ENCODE measurements at places on chromosomes 6 and 20.

DNA sequence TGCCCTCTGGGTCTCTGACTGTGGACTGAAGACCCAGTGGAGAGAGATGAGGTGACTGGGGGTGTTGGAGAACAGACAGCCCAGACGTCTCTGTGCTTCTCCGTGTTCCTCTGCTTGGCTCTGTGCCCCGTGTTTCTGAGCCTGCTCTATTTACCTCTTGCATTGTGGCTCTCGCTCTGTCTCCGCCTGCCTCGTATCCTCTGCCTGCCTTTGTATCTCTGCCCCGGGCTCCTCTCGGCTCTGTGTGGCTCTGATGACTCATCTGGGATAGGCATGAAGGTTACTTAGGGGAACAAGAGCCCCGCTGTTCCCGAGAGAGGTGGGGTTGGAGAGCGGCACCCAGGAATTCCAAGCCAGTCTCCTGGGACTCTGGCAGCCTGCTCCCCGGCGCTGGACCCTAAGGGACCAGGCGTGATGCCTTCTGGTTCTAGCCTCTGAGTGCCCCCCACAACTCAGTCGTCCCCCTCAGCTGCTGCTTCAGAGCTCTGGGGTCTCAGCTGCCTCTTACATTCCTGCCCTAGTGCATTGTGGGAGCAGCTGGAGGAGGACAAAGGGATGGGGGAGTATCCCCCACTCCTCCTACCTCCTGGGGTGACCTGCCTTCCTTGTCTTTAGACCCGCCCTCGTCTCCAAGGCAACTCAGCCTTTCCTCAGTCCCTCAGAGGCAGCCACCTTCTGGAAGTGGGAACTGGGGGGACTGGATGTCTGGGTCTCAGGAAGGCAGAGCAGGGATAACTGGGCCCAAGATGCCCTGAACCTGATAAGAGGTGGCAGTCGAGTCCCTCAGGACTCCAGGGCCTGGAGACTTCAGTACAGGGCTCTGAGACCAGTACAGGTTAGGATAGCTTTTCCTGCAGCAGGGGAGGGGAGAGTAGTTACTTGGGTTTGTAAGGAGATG, 1.9 kb downstream of the DDR1 start:
- peak; percentile 37 for DNase-seq

DNA sequence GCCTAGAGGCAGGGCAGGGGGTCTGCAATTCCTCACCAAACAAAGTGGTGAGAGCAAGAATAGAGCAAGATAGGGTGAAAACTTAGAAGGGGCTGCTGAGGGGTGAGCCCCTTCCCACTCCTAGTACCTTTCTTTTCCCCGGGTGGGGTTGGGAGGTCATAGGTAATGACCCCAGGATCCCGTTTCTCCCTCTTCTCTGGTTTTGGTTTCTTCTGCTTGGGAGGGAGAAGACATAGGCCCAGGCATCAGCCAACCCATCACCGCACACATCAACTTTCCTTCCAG, 3.5 kb downstream of the VARS1 start:
- no peak for DNase-seq

DNA sequence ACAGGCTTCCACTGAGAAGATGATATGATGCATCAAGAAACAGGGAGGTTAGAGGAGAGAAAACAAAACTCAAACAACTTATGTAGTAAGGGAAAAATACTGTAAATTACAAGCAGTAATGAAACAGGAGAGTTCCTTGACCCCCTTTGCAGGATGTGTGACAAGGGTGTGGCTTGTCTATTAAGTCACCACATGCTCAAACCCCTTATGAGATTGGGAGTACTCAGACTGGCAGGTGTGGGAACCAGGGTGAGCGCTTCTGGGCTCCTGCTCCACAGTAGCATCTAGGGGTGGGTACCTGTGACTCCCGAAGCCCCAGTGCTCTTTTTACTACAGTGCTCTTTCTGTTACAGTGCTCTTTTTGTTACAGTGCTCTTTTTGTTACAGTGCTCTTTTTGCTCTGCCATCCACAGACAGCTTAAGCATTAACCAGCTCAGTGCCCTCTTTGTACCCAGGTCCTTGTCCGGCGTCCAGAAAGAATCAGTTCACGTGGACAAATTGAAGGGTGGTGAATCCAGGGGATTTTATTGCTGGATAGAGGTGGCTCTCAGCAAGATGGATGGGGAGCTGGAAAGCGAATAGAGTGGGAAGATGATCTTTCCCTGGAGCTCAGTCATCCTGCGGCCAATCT, 28.7 kb downstream of the OLIG3 start:
- DNase-seq = no peak

DNA sequence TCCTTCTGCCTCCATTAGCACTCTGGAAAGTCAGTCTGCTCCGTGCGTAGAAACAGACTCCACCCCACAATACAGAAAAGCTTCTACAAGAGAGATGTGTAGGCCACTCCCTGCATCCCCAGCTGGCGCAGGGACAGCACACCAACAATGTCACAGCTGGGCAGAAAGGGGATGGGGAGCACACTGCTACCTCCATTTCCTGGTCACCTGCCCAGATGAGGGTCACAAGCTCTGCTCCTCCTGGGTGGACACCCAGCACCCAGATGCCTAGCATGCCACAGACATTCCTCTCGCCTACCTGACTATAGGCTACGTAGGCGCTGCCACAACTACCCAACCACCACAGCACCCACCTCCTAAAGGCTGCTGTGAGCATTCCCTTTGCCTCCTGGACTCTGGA, 12.2 kb downstream of the BEND3 start:
- no peak for DNase-seq

DNA sequence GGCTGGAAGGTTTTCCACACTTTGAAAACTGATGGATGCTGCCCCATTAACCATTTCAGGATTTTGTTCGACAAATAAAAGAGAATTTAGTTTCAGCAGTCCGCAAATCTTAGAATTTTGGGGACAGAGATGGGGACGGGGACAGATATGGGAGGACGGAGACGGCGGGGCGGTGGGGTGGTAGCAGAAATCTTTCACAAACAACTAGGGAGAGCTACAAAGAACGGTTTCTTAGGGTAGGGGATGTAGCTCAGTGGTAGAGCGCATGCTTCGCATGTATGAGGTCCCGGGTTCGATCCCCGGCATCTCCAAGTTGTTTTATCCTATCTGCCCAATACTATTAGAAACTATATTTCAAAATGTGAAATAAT, 15.1 kb downstream of the HMGN4 start:
- peak; percentile 63 for DNase-seq

GRCh38 chr6:3415490-3415889, 41.4 kb downstream of the SLC22A23 start:
- no peak for DNase-seq

DNA sequence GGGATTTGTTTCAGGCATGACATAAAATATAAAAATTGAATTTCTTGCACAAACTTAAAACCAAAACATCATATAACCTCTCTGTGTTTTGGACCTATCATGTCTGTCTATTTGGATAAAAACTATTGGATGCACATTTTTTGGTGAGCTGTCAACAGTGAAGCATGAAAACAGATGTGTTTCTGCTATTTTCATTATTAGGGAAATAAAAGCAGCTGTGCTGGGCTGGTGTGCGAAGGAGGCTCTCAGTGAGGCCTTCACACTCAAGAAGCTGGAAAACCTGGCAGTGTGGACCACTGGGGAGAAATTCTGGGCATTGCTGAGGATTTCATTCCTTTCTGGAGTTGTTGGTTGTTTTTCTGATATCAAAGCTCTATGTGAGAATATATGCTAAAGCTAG, 395.3 kb downstream of the GJA1 start:
- DNase-seq = no peak

GRCh38 chr20:59845472-59845871, 88.0 kb downstream of the SYCP2 start:
- no peak for DNase-seq

DNA sequence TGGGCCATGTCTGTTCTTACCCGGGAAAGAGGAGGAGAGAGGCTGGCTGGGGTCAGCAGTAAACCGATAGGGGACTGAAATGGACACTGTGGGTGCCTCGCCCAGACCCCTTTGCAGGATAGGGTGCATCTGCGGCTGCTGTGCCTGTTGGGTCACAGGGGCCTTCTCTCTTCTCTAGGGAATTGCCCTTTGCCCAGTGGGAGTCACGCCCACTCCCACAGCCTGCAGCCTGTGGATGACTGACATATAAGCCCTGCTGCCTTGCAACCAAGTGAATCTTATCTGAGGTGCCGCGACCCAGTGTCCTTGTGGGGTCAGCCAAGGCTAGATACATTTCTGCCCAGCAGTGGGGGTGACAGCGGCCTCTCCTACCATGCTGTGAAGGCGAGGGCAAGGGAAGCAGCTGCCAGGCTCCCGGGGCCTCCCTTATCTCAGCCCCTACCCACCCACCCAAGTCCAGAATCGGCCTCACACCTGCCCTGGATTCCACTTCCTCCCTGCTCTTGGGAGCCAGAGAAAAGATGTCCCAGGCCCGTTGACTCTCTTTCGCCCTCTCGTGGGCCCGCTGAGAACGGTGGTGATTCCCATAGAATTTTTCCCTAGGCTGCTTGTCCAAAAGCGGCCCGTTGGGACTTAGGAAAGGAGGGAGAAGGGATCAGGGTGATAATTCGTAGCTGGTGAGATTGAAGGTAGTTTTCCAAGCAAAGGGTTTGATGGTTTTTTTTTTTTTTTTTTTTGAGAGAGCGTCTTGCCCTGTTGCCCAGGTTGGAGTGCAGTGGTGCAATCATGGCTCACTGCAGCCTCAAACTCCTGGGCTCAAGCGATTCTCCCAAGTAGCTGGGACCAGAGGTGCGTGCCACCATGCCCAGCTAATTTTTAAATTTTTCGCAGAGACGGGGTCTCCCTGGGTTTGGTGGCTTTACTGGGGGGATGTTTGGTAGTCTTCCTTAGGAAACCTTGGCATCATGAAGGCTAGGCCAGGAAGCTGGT, 76.4 kb upstream of the RNF24 start:
- peak; percentile 63 for DNase-seq

GRCh38 chr6:1962201-1962600, 283.2 kb downstream of the GMDS start:
- DNase-seq = no peak

DNA sequence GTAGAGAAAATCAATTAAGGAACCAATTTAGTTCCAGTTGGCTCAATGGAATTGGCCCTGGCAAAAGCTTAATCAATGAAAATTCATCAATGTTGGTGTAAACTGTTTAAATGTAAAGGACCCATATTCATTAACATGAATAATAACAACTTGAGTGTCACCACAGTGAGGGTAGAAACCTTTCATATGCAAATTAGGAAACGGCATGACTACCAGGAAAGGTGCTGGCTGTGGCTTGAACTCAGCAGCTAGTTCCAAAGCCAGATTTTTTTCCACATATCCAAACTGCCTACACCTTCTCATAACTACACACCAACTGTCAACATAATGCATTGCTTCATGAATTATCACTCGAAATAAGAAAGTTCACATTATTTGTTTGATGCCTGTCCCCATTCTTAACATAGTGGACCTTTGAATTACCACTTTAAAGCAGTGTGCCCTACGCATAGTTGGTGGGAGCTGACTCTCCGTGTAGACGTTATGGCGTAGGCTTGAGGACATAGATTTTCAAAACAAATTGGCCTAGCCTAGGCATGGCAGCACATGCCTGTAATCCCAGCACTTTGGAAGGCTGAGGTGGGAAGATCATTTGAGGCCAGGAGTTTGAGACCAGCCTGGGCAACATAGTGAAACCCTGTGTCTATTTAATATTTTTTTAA, 19.7 kb downstream of the PBOV1 start:
- no peak for DNase-seq

GRCh38 chr6:31383149-31383548, 20.2 kb upstream of the MICA start:
- no peak for DNase-seq

DNA sequence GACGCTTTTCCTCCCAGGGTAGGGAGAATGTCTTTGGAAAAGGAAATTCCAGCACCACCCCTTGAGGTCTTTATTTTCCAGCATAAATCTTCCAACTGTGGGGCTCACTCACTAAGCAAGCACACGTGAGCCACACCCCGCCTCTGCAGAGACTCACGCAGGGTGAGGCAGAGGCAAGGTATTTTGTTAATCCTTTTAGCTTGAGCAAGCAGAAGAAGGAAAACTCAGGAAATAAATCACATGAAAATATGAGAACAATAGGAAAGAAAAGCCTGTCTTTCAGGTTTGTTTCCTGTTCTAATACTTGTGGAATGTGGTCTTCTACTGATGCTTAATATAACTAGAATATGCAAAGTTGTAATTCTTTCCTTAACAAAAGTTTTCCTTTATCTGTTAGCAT, 4.1 kb upstream of the PHACTR2 start:
- DNase-seq = no peak

DNA sequence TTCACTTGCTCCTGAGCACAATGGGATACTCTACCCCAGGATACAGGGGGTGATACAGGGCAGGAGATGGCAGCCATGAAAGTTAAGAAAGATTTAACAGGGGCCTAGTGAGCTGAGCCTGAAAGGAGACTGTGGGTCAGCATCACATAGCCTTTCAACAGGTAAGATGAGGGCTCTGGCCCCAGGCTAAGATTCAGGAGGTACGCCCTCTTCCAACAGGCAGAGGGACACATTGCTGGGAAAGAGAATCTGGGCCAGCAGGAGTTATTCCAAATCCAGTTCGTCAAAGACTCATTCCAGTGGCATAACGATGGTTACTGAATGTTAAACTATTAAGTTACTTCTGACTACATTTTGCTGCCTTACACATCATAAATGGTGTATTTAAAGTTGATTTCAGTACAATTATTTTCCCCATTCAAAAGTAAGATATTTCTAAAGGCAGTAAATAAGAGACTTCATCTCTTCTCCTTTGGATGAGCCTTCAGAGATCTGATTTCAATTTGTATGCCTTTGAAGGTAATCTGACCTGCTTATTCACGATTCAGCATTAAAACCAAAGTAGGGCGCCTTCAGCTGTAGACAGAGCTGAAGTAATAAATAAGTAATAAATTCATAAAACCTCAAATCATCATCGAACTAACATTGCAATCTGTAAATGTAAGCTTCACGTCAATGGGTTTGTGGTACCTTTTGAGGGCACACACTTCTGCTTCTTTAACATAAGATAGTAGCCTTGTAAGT, 62.4 kb downstream of the HS3ST5 start:
- DNase-seq = no peak

- no peak for DNase-seq
These were observed 470.8 kb upstream of the ZNF337 start for GRCh38 chr20:26167499-26167898.

GRCh38 chr6:84508981-84509380, 255.4 kb downstream of the TBX18 start:
- DNase-seq = no peak

DNA sequence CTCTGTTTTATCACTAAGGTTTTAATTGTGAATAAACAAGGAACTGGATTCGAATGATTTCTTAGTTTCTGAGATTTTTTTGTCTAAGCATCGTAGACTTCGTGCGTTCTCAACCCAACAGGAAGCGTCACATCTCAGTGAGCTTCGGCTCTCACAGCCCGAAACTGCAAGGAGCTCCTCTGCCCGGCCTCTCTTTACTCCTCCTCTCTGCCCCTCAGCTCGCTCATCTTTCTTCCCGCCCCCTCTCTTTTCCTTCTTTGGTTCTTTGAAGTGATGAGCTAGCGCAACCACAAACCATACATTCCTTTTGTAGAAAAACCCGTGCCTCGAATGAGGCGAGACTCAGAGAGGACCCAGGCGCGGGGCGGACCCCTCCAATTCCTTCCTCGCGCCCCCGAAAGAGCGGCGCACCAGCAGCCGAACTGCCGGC, 480 bp upstream of the NT5E start:
- DNase-seq = no peak
